ENCODE measurements at places on chromosomes 7 and 10.

- no peak for DNase-seq
Measured at GRCh38 chr10:44467900-44468299, 83.0 kb upstream of the CXCL12 start.

- no peak for DNase-seq
Measured at GRCh38 chr10:79487296-79488194, 24.8 kb upstream of the EIF5AL1 start.

GRCh38 chr10:13182424-13182823, 21.1 kb downstream of the MCM10 start:
- no peak for DNase-seq

DNA sequence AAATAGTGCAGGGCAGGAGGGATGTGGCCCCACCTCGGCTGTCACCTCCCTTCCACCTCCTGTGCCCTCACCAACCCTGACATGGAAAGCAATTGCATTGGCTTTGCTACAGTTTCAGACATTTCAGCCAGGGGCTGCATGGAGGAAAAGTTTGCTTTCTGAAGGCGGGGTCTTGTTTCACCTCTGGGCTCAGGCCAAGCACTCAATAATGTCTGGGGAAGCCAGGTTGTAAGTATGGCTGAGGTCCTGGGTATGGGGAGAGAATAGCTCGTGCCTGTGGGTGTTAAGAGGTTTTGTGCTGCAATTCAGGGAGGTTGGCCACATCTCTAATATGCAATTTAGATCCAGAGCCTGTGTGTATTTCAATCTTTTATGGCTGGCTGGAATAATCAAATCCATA, 238.4 kb upstream of the MKI67 start:
- no peak for DNase-seq

- peak; percentile 75 for DNase-seq
Measured at GRCh38 chr7:44735403-44736165, 13.1 kb upstream of the ZMIZ2 start.

DNA sequence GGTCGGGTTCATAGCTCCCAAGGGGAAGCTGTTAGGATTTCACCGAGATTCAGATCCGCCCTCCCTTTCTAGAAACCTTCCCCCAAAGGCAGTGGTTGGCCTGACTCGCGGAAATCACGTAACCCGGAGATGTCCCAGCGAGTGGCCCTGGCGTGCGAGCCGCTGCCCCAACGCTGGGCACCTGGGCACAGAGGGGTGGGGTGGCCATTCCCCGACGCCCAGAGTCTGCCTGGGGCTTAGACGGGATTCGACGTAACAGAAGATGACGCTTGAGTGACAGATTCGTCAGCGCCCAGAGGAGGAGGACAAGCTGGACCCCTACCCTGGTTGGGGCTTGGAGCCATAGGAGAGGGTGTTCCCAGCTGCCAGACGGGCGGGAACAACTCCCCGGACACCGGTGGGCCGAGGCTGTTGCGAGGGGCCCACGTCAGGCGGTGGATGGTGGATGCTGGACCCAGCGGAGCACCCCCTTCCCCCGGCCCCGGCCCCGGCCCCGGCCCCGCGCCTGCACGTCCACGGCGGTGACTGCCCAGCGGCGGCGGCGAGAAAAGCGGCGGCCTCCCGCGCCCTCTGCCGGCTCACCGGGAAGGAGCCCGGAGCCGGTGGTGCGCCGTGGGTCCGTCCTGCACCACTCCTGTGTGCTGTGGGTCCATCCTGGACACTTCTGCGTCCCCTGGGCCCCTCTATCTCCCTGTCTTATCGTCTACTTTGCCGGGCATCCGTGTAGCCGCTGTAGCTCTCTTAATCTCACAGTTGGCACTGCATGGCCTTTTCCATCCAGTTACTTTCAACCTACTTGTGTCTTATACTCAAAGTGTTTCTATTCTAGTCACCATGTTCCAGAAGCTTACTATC, 35.4 kb upstream of the KNDC1 start:
- no peak for DNase-seq

DNA sequence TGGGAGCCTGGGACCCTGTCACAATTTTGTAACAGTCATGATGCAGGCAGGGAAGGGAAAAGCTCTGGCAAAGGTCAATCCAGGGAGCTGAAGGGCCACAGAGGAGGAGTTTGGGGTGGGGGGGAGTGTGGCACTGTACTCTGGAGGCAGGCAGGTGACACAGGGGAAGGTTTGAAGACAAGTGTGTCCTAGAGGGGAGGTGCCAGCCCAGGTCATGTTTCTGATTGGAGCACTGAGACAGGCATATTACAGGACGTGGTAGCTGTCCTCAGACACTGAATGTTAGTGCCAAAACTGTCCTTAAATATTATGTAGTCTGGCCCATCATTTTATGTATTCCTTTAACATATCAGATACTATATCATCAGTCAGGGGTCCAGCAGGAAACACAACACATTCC, 75.6 kb upstream of the LRRC4 start:
- no peak for DNase-seq

GRCh38 chr7:82469207-82469606, 25.6 kb upstream of the CACNA2D1 start:
- DNase-seq: no peak

GRCh38 chr7:104980841-104981671, 32.9 kb upstream of the KMT2E start:
- DNase-seq: no peak

GRCh38 chr10:51683031-51683691, 16.2 kb downstream of the CSTF2T start:
- DNase-seq: peak; percentile 64

DNA sequence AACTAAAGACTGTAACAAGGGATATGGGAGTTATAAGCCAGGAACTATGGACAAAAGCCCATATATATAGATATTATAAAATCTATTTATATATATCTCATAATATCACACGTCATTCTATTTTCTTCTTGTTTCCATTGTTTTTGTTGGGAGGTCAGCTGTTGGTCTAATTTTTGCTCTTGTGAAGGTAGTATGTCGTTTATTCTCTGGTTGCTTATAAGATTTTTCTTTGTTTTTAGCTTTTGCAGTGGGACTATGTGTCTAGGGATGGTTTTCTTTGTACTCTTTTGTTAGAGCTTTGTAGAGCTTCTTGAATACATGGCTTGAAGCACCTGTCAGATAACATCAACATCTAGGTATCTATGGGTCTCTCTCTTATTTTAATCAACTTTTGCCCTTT, 14.0 kb downstream of the ARL4A start:
- no peak for DNase-seq

DNA sequence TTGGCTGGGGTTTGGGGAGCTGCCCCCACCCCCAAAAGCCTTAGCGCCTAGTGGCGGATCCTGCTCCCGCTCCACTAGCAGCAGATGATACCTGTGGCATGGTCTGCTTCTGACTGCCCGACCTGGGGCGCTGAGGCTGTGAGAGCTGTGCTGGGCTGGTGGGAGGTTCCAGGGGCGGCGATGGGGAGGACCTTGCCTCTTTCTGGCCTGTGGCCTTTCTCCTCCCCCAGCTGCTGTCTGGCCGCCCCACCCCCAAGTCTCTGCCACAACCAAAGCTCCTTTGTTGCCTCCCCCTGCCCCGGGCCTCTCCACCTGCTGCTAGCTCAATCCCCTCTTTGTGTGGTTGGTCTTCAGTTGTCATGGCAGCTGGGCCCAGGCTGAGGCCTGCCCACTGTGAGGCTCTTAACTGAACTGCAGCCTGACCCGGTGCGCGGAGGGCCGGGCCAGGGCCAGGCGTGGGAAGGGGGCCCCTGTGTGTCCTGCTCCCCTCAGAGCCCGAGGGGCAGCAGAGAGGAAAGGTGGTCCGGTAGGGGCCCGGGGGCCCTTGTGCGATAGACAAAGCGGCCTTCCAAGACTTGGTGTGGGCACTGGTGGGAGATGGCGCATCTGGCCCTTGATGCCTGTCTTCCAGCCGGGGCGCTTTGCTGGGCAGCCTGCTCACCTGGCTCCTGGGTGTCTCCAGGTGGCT, 4.7 kb downstream of the ZNF775 start:
- no peak for DNase-seq

DNA sequence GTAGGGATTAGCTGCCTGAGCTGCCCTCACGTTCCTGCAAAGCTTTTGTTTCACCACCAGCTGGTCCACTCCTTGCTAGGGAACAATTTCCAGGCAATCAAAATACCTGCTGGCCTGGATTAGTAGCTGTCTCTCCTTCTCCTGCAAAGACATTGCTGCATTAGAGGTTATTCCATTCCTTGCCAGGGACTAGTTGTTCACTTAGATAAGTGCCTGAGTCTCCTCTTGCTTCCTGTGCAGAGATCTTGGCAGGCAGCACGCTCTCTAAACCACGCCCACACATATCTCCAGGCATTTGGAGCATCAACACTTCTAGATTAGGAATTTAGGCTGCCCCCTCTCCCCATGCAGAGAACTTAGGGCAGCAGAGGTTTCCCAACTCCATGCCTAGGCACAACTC, 150.4 kb upstream of the SMIM30 start:
- DNase-seq: no peak

GRCh38 chr7:26861050-26861449, 3.3 kb downstream of the SKAP2 start:
- no peak for DNase-seq

GRCh38 chr7:107939573-107940489, 48.8 kb downstream of the DLD start:
- peak; percentile 30 for DNase-seq

- no peak for DNase-seq
Measured at GRCh38 chr10:100374200-100374655, 27.2 kb downstream of the SCD start.

- no peak for DNase-seq
Measured at GRCh38 chr7:27260211-27260610, 17.6 kb downstream of the EVX1 start.

DNA sequence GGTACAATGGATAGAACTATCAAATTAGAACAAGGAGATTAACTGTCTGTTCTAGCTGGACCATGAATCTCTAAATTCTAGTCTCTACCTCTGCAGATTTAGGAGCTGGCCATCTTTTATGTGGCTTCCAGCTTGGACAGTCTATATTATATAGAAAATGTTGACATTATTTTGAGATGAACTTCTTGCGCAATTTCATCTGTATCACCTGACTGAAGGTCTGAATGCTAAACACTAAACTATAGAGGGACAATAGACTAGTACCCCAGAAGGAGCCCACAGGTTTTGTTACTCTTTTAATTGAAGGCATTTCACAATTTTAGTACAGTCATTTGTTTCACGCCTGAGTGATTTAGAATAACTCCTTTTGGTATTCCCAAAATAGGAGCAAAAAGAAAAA, 222.4 kb upstream of the ANKRD30A start:
- DNase-seq: no peak

- no peak for DNase-seq
Measured at GRCh38 chr10:72508033-72508432, 117.8 kb downstream of the MICU1 start.

DNA sequence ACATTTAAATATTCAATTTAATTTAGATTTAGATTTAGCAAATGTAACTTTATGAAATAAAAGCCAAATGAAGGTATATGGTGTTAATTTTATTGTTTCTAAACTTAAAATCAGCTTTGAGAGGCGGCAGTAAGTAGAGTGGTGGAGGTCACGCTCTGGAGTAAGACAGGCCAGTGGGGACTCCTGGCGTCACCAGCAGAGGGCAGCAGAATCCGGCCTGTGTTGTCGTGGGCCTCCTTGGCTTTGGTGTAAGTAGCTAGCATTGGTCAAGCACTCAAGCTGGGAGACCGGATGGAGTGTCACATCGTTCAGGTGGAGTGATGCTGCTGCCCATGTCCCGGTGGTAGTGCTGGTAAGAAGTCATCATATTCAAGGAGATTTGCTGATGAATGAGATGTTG, 98.7 kb upstream of the DNAJB6 start:
- no peak for DNase-seq

DNA sequence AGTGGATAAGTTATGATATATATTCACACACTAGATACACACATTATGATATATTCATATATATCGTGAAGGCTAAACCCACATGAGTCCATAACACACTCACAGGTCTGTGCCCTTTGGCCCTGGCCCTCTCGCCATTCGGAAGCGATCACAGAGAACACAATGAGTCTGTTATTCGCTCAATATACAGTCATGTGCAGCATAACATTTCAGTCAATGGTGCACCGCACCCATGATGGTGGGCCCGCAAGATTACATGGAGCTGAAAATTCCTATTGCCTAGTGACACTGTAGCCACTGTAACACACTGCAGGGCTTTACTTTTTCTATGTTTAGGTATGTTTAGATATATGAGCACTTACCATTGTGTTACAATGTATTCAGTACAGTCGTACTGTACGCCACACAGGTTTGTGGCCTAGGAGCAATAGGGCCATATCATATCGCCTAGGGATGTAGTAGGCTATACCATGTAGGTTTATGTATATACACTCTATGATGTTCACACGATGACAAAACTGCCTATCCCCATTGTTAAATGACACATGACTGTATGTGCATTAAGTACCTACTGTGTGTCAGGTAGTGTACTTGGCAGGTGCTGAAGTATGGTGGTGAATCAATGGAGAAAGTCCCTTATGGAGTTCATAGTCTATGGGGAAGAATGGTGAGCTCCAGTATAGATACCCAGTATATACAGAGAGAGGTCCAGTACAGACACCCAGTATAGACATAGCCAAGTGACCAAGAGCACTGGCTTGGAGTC, 198.8 kb upstream of the KLF14 start:
- DNase-seq: no peak

DNA sequence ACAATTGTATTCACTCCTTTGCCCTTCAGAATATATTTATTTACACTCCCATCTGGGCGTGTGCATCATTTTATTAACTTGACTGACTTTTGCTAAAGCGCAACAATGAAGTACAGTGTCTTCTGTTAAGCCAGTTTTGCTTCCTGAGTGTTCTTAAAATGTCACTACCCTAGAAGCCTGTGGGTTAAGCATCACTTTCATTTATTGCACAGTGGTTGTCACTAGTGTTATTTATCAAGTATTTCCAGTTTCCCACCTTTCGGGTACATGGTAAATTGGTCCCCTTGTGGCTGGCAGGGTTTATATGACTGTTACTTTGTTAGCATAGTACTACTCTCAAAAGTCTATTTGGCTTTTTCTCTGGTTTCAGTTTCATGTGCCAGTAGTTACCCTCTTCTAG, 3.3 kb downstream of the HILPDA start:
- DNase-seq: no peak

GRCh38 chr7:144531181-144531580, 127.7 kb upstream of the NOBOX start:
- no peak for DNase-seq

DNA sequence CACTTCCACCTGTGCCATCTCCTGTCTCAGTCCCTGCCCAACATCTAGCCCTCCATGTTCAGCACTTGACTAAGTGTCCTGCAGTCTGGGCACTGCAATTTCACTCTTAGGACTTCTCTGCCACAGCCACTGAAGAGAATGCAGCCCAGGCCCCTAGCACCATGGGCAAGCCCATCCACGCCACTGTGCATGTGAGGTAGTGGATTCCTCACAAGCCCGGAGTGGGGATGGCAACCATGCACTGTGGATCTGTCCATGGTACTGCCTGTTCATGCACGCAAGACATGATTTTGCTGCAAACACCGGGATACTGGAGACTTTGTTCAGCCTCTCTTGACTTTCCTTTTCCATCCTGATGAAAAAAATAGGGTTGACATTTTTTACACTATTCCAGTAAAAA, 12.3 kb downstream of the DDC start:
- DNase-seq: peak; percentile 12

GRCh38 chr7:138027100-138027499, 25.2 kb upstream of the CREB3L2 start:
- no peak for DNase-seq
